ENCODE measurements at places on chromosomes 6 and 20. TPM values are rescaled to one million over a fixed set of nuclear protein-coding genes. Genes with fewer than 3 reads are reported as not detected.

- DNase-seq = no peak
Measured at GRCh38 chr6:56869346-56869745, 85.6 kb upstream of the BEND6 start.

FANCE gene
- 10.9 TPM for total RNA-seq

TAAR8 gene
- total RNA-seq = not detected

GRCh38 chr6:153028963-153029362 lies 26.5 kb upstream of the MTRF1L start:
- DNase-seq = no peak

- peak; percentile 40 for DNase-seq
Measured at GRCh38 chr6:144360401-144360800, 75.3 kb downstream of the UTRN start.

- DNase-seq = no peak
Measured at GRCh38 chr20:32493356-32493755, 91.8 kb downstream of the NOL4L start.

DNA sequence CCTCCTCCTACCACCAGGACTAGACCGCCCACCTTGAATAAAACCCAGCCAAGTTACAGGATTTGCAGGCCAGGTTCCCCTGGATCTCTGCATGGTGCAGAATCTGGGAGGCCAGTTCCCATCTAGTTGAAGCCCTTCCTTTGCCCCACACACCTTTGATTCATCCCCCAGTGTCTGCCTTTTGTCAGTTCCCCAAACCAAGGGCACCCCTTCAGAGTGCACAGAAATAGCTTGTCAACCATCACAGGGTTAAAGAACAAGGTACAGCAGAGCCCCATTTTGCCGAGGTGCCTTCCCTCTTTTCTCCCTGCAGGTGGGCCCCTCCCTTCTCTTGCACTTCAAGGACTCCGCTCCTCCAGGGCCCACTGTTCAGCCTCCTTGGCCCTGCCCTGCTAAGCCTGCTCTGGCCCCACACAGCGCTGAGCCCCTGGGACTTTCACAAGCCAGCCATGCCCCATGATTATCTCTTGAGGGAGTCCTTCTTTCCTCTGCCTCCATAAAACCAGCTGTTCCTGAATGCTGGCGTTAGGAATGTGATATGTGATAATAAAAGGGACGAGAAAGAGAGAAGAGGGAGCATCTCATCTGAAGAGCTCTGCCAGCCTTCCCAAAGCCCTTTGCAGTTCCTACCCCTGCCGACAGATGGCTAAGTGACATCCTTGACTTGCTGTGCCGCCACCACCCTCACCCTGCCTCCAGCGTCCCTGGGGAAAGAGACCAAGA lies 280.3 kb downstream of the CDC5L start:
- DNase-seq = peak; percentile 98

NMBR gene
- not detected for total RNA-seq

PHF10 gene
- 55.7 TPM for total RNA-seq

DNA sequence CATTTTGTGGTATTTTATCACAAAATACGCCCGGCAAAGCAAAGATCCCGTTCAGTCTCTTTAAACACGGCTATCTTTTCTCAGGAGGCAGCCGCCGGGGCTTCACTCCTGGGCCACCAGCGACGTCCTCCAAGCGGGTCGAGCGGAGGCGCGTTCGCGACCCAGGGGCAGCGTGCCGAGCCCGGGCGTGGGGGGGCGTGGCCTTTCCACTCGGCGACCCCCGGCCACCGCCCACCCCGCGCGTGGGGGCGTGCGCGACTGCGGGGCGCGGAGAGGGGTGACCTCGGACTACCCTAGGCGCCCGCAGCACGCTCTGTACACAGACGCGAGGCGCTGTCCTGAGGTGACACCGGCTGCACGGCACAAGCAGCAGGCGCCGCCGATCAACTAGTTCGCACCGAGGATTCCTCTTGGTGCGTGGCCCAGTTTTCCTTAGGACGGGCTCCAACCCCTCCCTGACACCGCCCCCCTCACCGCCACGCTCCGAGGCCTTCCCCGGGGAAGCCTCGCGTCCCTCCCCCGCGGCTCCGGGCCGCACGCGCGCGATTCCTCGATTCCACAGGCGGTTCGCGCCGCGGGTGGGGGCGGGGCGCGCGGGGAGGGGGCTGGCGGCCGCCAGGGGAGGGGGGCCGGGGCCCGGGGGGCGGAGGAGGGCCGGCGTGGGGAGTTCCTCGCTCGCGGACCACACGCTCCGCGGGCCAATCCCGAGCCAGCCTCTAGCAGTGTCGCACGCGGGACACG lies 1.1 kb upstream of the JARID2 start:
- DNase-seq = peak; percentile 81

- DNase-seq = no peak
Measured at GRCh38 chr6:83044091-83044768, 21.4 kb downstream of the UBE3D start.

- no peak for DNase-seq
Measured at GRCh38 chr6:168225471-168225911, 94.1 kb downstream of the DACT2 start.

BHLHE23 gene
- total RNA-seq = not detected

- no peak for DNase-seq
Measured at GRCh38 chr20:34163307-34163706, 51.3 kb upstream of the EIF2S2 start.

GRCh38 chr20:51313358-51313827 lies 229.1 kb downstream of the NFATC2 start:
- no peak for DNase-seq

POU3F2 gene
- 0.25 TPM for total RNA-seq

DNA sequence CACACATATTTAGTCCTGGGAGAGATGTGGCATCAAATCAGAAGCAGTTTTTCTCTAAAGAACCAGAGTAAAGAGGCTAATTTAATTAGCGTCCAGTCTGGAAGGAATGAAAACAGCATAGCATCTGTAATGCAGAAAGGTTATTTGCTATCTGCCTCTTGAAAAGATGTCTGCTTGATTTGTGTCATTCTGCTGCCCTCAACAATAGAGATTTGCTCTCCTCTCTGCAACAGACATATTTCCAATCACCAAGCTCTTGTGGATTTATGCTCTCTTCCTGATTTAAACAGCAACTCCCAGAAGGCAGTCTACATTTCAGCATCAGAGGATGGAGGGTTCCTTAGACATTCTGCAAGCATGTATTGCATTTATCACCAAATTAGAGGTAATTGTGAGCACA lies 53.5 kb upstream of the AKAP12 start:
- no peak for DNase-seq

Data from SJCRH30 (cell line).